Uterus (tissue), 4 donors: ENCODE measurements at places on chromosomes 1 and 21.

DNA sequence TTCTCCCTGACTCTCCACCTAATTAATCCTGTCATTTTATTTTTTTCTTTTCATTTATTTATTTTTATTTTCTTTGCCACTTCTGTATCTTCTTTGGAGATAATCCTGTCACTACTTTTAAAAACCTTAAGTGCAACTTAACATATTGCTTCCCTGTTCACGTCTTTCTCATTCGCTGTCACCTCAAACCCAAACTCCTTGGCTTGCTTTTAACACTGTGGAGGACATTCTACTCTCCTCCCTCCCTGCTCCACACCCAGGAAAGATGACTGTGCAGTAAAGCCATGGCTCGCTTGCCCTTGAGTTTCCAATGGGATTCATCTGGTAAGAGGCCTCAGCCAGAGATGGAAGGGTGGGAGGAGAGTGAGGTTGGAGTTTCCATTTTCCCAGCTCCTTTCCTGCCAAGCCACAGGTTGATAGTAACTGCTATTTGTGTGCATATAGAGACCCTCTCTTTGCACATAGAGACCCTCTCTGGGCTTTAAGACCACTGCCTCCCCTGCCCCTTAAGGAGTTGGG is 6.4 kb upstream of the BRWD1 start:
- DNase-seq: no peak

- peak; percentile 40 for DNase-seq
These were observed 6.6 kb upstream of the DOP1B start for GRCh38 chr21:36149788-36150711.

GRCh38 chr1:153679337-153680119 is 1.0 kb downstream of the NPR1 start:
- peak; percentile 40 for DNase-seq

- DNase-seq: no peak
These were observed 54.0 kb downstream of the ALG14 start for GRCh38 chr1:95018602-95019369.

DNA sequence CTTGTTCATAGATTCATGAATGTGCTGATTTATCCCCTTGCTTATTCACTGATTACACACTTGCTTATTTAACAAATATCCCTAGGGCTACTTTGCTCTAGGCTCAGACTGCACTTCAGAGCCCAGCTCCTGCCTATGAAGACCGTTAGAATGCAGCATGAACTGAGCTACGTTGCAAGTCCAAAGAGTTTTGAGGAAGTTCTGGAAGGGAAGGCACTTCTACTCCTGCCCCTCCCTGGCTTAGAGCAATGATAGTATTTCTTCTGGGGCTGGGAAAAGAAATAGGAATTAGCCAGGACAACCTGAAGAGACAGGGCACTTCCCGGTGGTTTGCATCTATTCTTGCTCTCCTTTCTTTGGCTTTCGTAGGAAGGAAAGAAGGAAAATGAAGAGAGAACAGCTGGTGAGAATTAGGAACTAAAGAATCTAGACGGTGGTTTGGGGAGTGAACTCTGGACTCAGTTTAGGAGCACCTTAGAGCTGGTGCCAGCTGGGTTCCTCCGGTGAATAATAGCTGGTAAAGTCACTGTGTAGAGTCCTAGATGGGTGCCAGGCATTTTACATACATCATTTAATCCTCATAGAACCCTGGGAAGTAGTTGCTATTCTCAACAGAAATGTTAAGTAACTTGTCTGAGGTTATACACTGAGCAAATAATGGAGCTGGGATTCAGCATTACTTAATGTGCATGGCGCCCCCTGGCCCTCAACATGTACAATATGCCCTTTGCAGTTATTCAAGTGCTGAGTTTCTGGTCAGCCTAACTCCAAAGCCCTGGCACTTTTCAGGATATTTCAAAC is 65.9 kb downstream of the NDUFS5 start:
- DNase-seq: peak; percentile 52

DNA sequence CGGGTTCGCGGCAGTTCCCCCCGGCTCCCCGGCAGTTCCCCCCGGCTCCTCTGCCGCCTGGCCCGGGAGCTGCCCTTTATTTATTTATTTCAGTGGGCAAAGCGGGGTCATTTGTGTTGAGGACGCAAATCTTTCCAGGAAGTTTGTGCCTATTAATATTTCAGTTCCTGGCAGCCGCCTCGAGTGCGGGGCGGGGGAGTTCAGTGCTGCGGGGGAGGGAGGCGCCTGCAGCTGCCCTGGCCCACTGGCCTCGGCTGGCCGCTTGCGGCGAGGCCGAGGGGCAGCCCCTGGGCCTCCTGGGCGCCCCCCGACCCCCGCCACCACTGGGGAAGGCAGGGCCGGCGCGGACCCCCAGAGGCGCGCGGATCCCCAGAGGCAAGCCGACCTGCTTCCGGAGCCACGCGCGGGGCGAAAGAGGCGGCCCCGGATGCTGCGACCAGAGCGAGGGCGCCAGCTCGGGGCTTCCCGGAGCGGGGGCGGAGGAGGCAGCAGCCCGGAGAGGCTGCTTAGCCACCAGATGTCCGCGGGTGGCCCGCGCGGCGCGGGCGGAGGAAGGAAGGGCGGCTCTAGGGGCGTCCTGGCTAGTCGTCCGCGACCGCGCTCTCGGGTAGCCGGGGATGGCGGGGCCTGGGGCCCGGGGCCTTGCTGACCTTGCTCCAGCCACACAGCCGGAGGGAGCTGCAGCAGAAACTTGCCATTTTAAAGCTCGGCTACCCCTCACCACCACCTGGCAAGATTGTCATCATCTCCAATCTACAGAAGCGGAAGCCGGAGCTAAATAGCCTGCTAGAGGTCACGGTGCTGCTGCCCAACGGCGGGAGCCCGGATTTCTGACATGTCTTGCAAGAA is 48.0 kb downstream of the H3-3A start:
- peak; percentile 64 for DNase-seq

DNA sequence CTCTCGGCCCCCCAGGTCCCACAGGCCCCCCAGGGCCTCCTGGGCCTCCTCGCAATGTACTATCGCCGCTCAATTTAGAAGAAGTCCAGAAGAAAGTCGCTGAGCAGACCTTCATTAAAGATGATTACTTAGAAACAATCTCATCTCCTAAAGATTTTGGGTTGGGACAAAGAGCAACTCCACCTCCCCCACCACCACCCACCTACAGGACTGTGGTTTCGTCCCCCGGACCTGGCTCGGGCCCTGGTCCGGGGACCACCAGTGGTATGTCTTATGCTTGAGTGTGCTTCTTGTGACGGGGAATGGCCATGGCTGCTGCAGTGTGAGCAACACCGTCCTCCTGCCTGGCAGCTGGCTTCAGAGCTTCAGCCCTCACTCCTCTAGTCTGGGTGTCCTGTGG is 70.2 kb upstream of the DYNLT5 start:
- DNase-seq: no peak

GRCh38 chr1:55519937-55520683 is 304.9 kb upstream of the USP24 start:
- DNase-seq: peak; percentile 54

GRCh38 chr1:218025454-218025853 is 259.6 kb upstream of the RRP15 start:
- DNase-seq: no peak

- DNase-seq: no peak
These were observed 71.9 kb downstream of the CD34 start for GRCh38 chr1:207839083-207839413.

- peak; percentile 18 for DNase-seq
These were observed 459.2 kb upstream of the RUNX1 start for GRCh38 chr21:35508139-35508888.

GRCh38 chr1:14926818-14927575 is 226.6 kb upstream of the TMEM51 start:
- no peak for DNase-seq

DNA sequence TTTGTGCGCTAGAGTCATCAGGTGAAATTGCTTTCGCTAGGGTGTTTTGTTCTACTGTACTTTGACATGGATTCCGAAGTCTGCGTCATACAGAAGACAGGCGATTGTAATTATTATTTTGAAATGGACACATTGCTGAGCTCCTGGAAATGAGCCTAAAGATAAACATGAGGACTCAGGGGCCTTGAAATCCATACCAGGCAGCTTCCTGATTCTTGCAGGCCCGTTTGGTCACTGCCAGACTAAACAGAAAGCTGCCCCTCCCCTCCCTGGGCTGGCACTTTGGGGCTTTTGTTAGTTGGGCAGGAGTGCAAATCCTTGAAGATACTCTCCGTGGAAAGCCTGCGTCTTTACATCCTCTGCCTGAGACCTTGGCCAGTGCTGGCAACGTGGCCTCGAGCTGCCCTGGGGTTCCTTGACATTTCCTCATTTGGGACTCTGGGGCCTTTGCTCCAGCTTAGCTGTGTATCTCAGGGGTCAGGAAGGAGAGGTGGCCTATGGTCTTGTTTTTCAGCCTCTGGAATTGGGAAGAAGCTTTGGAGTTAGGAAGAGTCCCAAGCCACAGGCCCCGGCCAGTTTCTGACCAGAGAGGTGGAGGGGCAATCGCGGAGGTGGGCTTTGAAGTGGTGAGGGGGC is 26.9 kb upstream of the KCNE2 start:
- DNase-seq: no peak
